ENCODE measurements at places on chromosomes 11 and 22.

DNA sequence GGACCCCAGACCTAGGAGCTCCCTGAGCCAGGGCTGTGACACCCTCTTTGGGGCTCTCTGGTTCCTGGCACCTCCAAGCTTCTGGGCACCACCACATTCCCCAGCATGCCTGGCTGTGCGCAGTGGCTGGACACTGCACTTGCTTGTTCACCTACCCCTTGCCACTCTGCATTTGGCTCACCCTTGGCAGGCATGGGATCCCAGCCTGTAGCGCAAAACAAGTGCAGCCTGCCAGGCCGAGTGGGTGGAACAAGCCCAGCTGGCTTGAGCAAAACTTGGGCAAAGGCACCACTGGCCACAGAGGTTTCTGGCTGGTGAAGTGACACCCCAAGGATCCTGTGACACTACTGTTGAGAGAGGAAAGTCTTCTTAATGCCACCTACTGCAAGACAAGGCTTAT, 57.3 kb downstream of the CCDC34 start:
- no peak for DNase-seq

GRCh38 chr11:125157953-125158680, 6.4 kb upstream of the PKNOX2 start:
- DNase-seq = no peak

DNA sequence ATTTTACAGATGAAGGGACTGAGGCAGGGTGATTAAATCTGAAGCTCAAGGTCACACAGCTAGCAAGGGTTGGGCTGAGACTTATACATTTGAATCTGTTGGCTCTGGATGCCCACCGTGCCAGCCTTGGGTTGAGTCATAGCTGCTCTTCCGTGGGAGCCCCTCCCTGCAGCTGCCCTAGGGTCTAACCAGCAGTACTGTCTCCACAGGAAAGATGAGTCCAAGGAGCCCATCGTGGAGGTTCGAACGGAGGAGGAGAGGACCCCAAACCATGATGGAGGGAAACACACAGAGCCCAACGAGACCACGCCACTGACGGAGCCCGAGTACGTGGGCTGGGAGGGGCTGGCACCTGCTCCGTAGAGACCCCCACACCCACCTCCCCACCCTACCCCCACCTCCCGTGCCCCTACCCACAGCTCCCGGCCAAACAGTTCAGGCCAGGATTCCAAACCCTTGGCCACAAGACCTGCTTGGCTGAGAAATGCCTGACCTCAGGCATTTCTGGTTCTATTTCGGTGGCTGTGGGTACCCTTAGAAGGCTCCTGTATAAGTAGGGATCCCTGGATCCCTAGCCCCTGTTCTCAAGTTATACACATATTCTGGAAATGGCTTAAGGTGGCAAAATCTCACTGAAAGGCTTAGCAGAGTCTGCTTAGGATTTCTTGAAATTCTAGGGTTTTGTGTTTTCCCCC, 42.7 kb upstream of the TTC12 start:
- DNase-seq = no peak

DNA sequence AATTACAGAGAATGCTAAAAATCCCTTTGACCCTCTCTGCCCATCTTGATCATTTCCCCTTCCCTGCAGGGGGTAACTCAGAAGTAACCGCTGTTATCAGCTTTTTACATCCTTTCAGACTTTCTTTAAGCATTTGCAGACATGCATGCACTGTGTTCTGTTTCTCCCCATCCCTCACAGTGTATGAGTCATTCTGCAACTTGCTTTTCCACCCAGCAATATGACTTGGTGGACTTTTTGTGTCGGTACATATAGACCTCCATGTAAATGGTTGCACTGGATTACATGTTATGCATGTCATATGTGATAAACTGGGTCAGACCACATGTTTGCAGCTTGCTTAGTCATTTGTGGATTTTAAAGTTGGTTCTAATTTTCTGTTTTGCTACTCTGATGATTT, 87.7 kb upstream of the NECTIN1 start:
- DNase-seq = no peak

DNA sequence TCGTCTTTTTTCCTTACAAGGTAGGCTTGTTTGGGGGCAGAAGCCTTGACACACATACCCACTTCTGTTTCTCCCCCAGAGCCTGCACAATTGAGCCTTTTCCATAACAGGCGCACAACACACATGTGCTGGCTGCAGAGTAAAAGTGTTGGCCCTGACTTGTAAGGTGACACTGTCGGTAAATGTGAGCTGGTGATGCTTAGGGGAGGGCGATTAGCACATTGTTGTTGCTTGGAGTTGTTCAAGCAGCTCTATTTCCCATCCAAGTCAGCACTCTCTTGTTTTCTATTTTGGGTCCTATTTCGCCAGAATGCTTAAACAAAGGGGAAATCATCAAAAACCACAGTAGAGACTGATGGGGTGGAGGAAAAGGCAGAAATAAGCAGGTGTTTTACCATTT, 51.9 kb upstream of the PTPRJ start:
- no peak for DNase-seq

GRCh38 chr11:102320679-102321078, 3.4 kb downstream of the BIRC3 start:
- DNase-seq = no peak

DNA sequence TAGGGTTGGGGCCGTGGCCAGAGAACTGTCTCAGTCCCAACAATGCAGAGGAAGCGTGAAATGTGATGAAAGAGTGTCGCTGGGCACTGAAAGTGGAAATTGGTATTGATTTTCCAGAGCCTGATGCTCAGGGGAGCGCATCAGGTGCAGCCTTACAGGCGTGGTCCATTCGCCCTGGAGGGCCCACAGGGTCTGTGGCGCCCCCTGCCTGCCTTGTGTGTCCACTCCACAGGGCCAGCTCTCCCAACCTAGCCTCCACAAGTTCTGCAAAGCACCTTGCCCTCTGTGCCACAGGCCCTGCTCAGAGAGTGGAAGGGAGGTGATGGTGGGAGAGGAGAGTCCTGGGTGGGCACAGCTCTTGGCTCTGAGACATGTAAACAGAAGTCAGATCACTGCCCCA, 54.9 kb upstream of the LMO1 start:
- DNase-seq = no peak

GRCh38 chr11:65578667-65579066, 2.8 kb downstream of the EHBP1L1 start:
- DNase-seq = no peak

- DNase-seq = no peak
Measured at GRCh38 chr11:125517116-125517770, 21.2 kb upstream of the FEZ1 start.

- no peak for DNase-seq
Measured at GRCh38 chr22:45585437-45585755, 82.7 kb downstream of the FBLN1 start.

GRCh38 chr11:97354026-97354425, 964.2 kb downstream of the JRKL start:
- no peak for DNase-seq

GRCh38 chr11:44113018-44113417, 17.5 kb downstream of the EXT2 start:
- no peak for DNase-seq

DNA sequence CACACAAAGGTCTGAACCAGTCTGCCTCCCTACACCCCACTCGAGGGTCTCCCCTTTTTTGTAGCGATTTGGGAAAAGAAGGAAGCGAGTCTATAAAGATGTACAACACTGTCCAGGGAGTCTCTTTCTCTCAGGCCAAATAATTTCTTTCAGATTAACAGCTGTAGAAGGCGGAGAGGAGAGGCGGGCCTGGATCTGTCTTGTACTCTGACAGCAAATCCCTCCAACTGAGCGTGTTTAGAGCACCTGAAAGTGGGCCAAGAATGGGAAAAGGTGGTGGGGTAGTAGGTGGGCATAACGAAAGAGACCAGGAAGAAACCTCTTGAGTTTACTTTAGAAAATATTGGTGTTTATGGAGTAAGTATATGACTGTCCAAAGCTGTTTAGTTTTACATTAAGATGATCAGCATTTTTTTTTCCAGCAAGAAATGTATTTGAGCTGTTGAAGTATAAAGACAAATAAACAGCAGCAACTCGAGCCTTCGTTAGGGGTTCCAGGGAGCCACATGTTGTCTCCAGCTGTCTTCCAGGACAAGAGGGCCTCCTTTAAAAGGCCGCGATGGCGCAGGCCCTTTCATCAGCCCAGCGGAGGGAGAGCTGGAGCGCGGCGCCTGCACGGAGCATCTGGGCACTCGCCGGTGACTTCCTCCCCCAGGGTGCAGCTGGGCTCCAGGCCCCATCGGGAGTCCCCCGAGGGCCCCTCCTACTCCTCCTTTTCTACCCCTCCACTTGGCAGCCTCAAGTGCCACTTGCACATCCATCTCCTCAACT, 34.9 kb downstream of the SCUBE1 start:
- DNase-seq = no peak

- DNase-seq = no peak
Measured at GRCh38 chr11:41431784-41432183, 27.7 kb downstream of the LRRC4C start.

GRCh38 chr22:31970490-31971444, 26.4 kb downstream of the YWHAH start:
- DNase-seq = peak; percentile 43

- no peak for DNase-seq
Measured at GRCh38 chr22:17155941-17156340, 3.1 kb downstream of the HDHD5 start.

DNA sequence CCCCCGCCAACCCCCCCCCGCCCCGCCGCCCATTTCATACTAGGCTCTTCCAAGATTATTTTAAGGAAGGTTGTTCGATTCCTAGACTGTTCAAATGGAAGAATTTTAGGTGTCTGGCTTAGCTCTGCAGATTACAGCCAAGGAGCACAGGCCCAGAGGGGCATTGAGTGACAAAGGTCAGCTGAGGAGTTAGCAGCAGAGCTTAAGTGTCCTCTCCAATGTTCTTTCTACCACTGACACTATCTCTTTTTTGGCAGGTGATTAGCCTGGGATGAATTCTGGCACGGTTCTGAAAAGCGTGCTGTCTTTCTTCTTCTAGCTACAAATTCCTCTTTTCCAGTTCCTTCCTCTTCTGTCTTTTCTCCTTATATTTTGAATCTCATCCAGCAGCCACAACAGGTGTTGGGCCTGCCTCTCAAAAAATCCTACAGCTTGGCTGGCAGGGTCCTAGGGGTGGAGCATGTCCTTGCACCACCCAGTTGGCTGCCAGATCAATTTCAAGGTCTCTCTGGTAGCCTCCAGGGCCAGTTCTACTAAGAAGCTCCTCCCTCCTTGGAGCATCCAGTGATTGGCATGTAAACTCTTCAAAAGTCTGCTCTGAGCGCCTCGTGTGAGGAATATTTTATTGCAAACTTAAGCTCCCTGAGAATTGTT, 23.0 kb downstream of the KCNE3 start:
- no peak for DNase-seq

GRCh38 chr22:29842740-29843139, 4.7 kb upstream of the ASCC2 start:
- DNase-seq = peak; percentile 11

DNA sequence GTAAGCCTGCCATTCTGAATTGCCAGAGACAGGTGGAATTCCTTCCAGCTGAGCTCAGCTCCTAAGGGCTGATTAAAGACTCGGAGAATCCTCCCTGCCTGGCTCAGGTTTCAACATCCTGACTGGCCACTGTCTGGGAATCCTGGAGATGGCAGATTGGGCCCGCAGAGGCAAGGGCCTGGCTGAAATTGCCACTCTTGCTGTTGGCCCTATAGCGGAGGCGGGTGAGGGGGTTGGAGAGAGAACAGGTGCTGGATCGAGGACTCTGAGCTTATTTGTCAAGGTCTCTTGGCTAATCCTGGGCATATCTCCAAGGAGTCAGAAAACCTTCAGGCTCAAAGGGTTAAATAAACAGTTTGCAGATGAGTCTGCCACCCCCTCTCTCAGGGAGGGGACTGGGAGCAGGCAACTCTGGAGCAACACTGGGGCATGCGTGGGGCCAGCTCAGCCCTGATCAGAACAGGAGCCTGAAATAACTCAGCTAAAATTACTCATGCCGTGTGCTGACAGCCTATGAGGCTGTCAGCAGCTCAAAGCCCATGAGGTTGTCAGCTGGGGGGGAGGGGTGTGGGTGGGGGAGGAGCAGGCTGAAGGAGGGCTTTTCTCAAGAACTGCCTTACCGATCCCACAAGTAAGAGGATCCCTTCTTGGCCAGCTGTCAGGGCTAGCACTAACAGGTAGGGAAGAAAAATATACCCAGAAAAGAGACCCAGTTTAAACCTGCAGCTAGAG, 14.7 kb upstream of the MFRP start:
- no peak for DNase-seq

DNA sequence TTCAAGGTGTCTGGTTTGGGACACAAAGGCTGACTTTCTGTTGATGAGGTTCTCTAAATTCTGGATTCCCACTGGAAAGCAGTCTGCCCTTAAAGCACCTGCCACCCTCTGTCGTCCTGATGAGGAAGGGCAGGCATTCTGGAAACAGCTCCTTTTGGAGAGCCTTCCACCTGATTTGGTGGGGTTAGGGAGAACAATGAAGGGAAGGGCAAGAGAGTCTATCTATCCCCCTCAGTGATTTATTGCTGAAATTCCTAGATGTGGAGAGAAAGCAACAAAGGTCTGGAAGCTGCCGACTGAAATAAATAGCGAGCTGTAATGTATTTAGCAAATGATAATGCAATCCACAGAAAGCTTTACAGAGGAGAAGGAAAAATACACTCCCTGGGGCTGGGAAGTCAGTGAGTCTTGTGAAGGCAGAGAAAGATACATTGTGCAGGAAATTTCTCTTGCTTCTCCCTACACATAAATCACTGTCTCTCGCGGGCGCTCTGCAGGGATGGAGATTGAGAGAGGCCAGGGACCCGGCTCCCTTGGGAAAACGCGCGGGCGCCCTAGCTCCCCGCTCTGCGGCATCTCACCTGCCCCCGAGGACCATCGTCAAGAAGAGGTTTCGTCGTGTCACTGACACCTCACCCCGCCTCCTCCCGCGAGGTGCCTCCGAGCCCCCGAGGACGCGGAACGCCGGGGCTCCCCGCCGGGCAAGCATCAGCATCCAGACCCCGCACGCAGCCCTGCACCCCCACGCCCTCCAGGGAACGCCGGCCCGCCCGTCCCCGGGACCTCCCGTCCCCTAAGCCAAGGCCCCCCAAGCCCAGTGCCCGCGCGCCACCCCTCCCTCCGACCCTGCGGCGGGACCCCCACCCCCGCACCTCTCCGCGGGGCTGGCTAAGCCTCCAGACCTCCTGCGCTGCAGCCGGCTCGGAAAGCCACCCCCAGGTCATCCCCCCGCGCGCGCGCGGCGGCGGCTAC, 673 bp downstream of the CDON start:
- no peak for DNase-seq

GRCh38 chr11:124313849-124314248, at the start of gene OR8D1:
OR8D1 (minus strand) TSS chr11:124313949; CDS start chr11:124310766, 3,183 bp downstream.
- no peak for DNase-seq

DNA sequence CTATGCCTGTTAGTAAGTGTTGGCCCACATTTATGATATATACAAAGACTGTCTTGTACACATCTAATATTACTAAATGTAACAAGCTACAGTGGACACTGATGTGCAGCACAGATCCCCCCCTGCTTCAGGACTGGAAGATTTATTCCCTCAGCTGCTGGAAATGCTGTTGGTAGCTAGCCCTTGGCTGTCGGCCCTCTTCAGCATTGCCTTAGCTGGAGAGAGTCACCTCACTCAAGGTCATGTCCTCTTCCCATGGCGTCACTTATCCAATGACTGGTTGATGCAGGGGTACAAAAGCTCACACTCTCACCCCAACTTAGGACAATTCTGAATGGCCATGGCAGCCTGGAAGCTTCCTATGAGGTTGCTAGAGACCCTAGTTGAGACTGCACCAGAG, 312.7 kb downstream of the SOX6 start:
- DNase-seq = no peak

Measured in brain pericyte (primary cell).